Thymus (tissue), 14 donors: ENCODE measurements at places on chromosomes 12 and 14. TPM values are rescaled to one million over a fixed set of nuclear protein-coding genes. Genes with fewer than 3 reads are reported as not detected.

TAS2R9 gene
- not detected for polyA plus RNA-seq

GLIPR1L1 gene
- 0.05 TPM for polyA plus RNA-seq

MYF6 gene
- polyA plus RNA-seq = 0.71 TPM

SMCO2 gene
- 2.6 TPM for polyA plus RNA-seq

ANO4 gene
- 0.89 TPM for polyA plus RNA-seq
